ENCODE measurements at places on chromosomes 3 and 15. TPM values are rescaled to one million over a fixed set of nuclear protein-coding genes. Genes with fewer than 3 reads are reported as not detected.

Gene RHOV
- not detected for polyA plus RNA-seq

Gene LDHAL6B
- not detected for polyA plus RNA-seq

Gene FAM240A
- polyA plus RNA-seq = not detected

Gene HGD
- polyA plus RNA-seq = 0.24 TPM

Gene GPR62
- polyA plus RNA-seq = not detected

Gene MRPS11
- 60.1 TPM for polyA plus RNA-seq

Gene SLC9C1
- polyA plus RNA-seq = not detected

Gene PP2D1
- 0.64 TPM for polyA plus RNA-seq

Gene ZPLD1
- polyA plus RNA-seq = not detected

Gene GOLGA6A
- polyA plus RNA-seq = not detected

Gene SNTN
- polyA plus RNA-seq = not detected

Gene SNX22
- polyA plus RNA-seq = 55.3 TPM

Gene KIF9
- polyA plus RNA-seq = 4.7 TPM

Gene SPATA12
- not detected for polyA plus RNA-seq

Gene PRTG
- polyA plus RNA-seq = not detected

Gene NPAP1
- not detected for polyA plus RNA-seq

Gene KLHL40
- not detected for polyA plus RNA-seq

Gene GRIP2
- not detected for polyA plus RNA-seq

Gene VGLL3
- not detected for polyA plus RNA-seq

Gene BLM
- polyA plus RNA-seq = 14.4 TPM

Gene RARRES1
- polyA plus RNA-seq = 0.28 TPM

Gene CLCN2
- polyA plus RNA-seq = 0.53 TPM

Gene ALG1L2
- polyA plus RNA-seq = 1.1 TPM

Gene COL7A1
- not detected for polyA plus RNA-seq

Gene FHIT
- 17.3 TPM for polyA plus RNA-seq

Gene CCDC80
- 0.14 TPM for polyA plus RNA-seq

Gene P2RY14
- polyA plus RNA-seq = 4.8 TPM

Gene C3orf85
- polyA plus RNA-seq = not detected

Gene CCRL2
- polyA plus RNA-seq = 1.3 TPM
